Smooth muscle cell of trachea (primary cell): ENCODE measurements at places on chromosomes 7 and 10. TPM values are rescaled to one million over a fixed set of nuclear protein-coding genes. Genes with fewer than 3 reads are reported as not detected.

The SFMBT2 gene
- 1.7 and 5.2 TPM in 2 replicates for total RNA-seq

The GIMAP4 gene
- 2.0 TPM in 1 of 2 replicates, not detected in the other for total RNA-seq

The INMT gene
- 20.1 and 20.8 TPM in 2 replicates for total RNA-seq

The SPDYE6 gene
- 0.15 and 0.17 TPM in 2 replicates for total RNA-seq

The SUPV3L1 gene
- 29.2 and 29.8 TPM in 2 replicates for total RNA-seq

The RELN gene
- total RNA-seq = 4.7 and 6.0 TPM in 2 replicates

The SPDYE11 gene
- under 0.01 TPM in 1 of 2 replicates, not detected in the other for total RNA-seq

The BAMBI gene
- total RNA-seq = 0.15 and 1.5 TPM in 2 replicates

The ADAP1 gene
- total RNA-seq = 0.44 and 2.6 TPM in 2 replicates

The KCTD7 gene
- 10.9 TPM in 2 replicates for total RNA-seq

The OR6B1 gene
- total RNA-seq = not detected in 2 replicates

The CALN1 gene
- not detected in 2 replicates for total RNA-seq

The WAPL gene
- total RNA-seq = 36.9 and 47.3 TPM in 2 replicates

The ITPRID1 gene
- not detected in 2 replicates for total RNA-seq

The POMZP3 gene
- 2.3 and 11.7 TPM in 2 replicates for total RNA-seq

The DOCK1 gene
- total RNA-seq = 86.0 and 108 TPM in 2 replicates

The TMEM270 gene
- 0.17 TPM in 1 of 2 replicates, not detected in the other for total RNA-seq

The TAS2R41 gene
- total RNA-seq = 0.17 TPM in 1 of 2 replicates, not detected in the other

The SLC13A1 gene
- not detected in 2 replicates for total RNA-seq

The PON1 gene
- total RNA-seq = not detected in 2 replicates

The GRM3 gene
- total RNA-seq = not detected in 2 replicates

The VSTM4 gene
- total RNA-seq = 8.7 and 11.1 TPM in 2 replicates

The SLC39A12 gene
- total RNA-seq = not detected in 2 replicates

The ZNF316 gene
- total RNA-seq = 14.1 and 28.6 TPM in 2 replicates

The KLF14 gene
- under 0.01 TPM in 1 of 2 replicates, not detected in the other for total RNA-seq

The TAC1 gene
- not detected in 2 replicates for total RNA-seq

The ELAPOR2 gene
- total RNA-seq = 4.0 and 4.2 TPM in 2 replicates

The PLCE1 gene
- total RNA-seq = 2.3 and 3.5 TPM in 2 replicates

The TMEM225B gene
- total RNA-seq = 0.29 and 0.50 TPM in 2 replicates

The SFTPA1 gene
- not detected in 2 replicates for total RNA-seq

The ASAH2 gene
- 0.17 and 0.29 TPM in 2 replicates for total RNA-seq

The GJD4 gene
- not detected in 2 replicates for total RNA-seq

The RHOBTB1 gene
- total RNA-seq = 15.3 and 16.0 TPM in 2 replicates

The GPR15LG gene
- total RNA-seq = not detected in 2 replicates

The UBE2D1 gene
- 11.3 and 12.7 TPM in 2 replicates for total RNA-seq

The THSD7A gene
- total RNA-seq = 0.17 and 1.6 TPM in 2 replicates
